ENCODE measurements at places on chromosomes 2 and 18. TPM values are rescaled to one million over a fixed set of nuclear protein-coding genes. Genes with fewer than 3 reads are reported as not detected.

Gene DLGAP1
- 3.1 TPM for total RNA-seq

Gene CNDP1
- not detected for total RNA-seq

Gene ING5
- total RNA-seq = 31.8 TPM

Gene LYPD1
- total RNA-seq = 0.73 TPM

Gene IGFBP5
- 474 TPM for total RNA-seq

Gene SCN7A
- 16.4 TPM for total RNA-seq

Gene GALR1
- not detected for total RNA-seq

Gene CACNB4
- total RNA-seq = 1.2 TPM

Gene STARD6
- total RNA-seq = not detected

Gene EVA1A
- 32.1 TPM for total RNA-seq

Gene PLCD4
- 11.8 TPM for total RNA-seq

Gene SRD5A2
- total RNA-seq = not detected

Gene LCT
- under 0.01 TPM for total RNA-seq

Gene LRRC30
- not detected for total RNA-seq

Gene RAPGEF4
- 0.66 TPM for total RNA-seq

Gene TSGA10
- total RNA-seq = 7.6 TPM

Gene ELOA2
- not detected for total RNA-seq

Gene WDR12
- 22.3 TPM for total RNA-seq

Gene CHRND
- not detected for total RNA-seq

Gene LYPD6
- total RNA-seq = 0.33 TPM

Gene GKN2
- total RNA-seq = not detected

Gene MLPH
- total RNA-seq = 18.0 TPM

Gene ALLC
- not detected for total RNA-seq

Gene SOX11
- total RNA-seq = under 0.01 TPM

Gene CROCC2
- 1.0 TPM for total RNA-seq

Gene QPCT
- total RNA-seq = 19.7 TPM

Gene DTNA
- 17.5 TPM for total RNA-seq

Gene ACVR1
- total RNA-seq = 46.4 TPM

Gene RANBP2
- 61.5 TPM for total RNA-seq

Gene SFXN5
- 12.7 TPM for total RNA-seq

Gene FHOD3
- total RNA-seq = 22.3 TPM

Gene CCDC121
- 3.1 TPM for total RNA-seq

Gene PLGLB2
- not detected for total RNA-seq

Gene KCNIP3
- 2.9 TPM for total RNA-seq

Gene GCKR
- 0.17 TPM for total RNA-seq

Gene CCDC68
- total RNA-seq = 4.6 TPM
